Esophagus muscularis mucosa (tissue), 4 donors: ENCODE measurements at places on chromosomes 16 and 17.

DNA sequence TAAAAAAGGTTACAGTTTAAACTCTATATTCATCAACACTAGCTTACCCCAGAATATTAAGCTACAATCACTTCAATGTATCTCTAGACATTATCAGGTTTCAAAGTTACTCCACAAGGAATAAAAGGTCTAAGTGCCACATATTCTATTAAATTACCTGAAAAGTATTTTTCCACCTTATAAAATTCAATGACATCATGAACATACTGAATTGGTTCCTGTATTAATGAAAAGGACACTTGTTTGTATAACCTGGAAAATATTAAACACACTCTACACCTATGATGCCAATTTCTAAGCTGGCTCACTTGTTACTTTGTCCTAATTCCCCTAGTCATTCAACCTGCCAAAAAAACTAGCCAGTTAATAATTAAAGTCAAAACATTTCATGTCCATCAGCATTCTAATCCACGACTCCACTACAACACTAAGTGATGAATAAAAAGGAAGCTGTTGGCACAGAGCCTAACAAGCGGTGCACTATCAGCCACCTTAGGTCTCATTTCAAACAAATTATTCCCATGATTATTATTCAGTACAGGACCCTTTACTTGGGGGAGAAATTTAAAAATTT is 12.2 kb downstream of the MED13 start:
- no peak for DNase-seq

- DNase-seq, result no peak
Measured at GRCh38 chr17:73007407-73007806, 85.1 kb downstream of the SLC39A11 start.

DNA sequence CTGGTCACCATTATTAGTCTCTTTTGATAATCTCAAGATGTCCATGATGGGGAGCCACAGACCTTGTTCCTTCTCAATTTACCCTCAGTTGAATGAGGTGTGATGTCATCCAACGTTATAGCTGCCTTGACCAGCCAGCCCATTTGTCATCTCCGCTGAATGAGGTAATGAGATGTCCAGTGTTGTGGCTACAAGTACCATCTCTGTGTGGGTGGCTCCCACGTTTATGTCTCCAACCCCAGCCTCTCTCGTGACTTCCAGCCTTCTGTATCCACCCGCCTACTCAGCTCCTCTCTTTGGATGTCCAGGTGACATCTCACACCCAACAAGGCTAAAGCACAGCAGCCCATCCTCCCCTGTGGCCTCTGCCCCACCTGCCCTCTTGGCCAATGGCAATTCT is 18.2 kb downstream of the DNAH17 start:
- no peak for DNase-seq

DNA sequence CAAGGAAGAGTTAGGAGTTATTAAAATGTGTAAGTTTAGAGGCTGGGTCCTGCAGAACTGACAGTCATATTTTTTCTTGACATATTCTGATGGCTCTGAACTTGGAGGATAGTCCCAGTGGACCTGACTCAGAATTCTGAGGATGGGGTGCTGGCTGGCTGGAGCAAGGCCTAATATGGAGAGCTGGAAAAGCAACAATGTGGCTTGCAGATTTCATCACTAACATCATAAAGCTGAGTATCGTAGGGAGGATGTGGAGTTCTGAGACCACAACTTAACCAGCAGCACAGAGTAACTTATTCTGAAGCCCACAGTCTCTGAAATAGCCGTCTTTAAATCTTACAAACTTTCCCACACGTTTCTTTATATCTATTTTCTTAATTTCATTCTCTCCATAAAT is 2.3 kb downstream of the KRTAP1-5 start:
- no peak for DNase-seq

GRCh38 chr17:22411185-22411784 is 719.0 kb downstream of the KCNJ18 start:
- no peak for DNase-seq

DNA sequence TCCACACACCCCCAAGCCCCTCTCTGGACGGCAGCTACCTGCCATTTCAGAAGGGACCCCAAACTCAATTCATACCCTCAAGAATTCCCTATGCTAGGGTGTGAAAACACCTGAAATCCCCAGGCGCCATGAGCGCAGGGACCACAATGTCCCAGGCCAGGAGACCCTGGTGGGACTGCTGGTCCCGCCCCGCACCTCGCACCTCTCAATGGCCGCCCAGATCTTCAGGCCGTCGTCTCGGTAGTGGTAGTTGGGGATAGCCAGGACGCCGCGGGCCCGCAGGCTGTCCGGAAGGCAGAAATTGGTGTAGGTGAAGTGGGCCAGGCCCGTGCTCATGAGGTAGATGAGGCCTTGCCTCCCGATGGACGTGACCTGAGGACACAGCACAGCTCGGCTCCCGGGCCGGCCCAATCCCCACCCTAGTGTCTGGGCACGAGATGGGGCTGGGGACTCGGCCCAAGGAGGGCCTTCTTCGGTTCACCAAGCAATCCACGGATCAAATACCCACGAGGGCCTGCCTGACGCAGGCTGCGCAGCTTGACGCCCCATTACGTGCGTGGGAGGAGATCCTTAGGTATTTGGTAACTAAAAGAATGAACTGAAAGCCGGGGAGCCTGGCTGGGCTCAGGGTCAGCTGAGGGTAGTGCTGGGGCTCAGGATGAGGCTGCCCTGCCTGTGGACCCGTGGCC is 9.2 kb downstream of the ALOXE3 start:
- DNase-seq, result no peak

- DNase-seq, result no peak
Measured at GRCh38 chr17:19343256-19343630, 19.3 kb downstream of the B9D1 start.

GRCh38 chr16:23119570-23119969 is 29.7 kb downstream of the USP31 start:
- no peak for DNase-seq

- DNase-seq, result no peak
Measured at GRCh38 chr17:2251098-2251497, 52.5 kb downstream of the SMG6 start.
